Activated CD4-positive, alpha-beta T cell treated with anti-CD3 and anti-CD28 coated beads, Interleukin-2, amount 10 ng/mL, durations not matched to agents 24 days and 14 days (primary cell): ENCODE measurements at places on chromosomes 1 and 21. TPM values are rescaled to one million over a fixed set of nuclear protein-coding genes. Genes with fewer than 3 reads are reported as not detected.

DNA sequence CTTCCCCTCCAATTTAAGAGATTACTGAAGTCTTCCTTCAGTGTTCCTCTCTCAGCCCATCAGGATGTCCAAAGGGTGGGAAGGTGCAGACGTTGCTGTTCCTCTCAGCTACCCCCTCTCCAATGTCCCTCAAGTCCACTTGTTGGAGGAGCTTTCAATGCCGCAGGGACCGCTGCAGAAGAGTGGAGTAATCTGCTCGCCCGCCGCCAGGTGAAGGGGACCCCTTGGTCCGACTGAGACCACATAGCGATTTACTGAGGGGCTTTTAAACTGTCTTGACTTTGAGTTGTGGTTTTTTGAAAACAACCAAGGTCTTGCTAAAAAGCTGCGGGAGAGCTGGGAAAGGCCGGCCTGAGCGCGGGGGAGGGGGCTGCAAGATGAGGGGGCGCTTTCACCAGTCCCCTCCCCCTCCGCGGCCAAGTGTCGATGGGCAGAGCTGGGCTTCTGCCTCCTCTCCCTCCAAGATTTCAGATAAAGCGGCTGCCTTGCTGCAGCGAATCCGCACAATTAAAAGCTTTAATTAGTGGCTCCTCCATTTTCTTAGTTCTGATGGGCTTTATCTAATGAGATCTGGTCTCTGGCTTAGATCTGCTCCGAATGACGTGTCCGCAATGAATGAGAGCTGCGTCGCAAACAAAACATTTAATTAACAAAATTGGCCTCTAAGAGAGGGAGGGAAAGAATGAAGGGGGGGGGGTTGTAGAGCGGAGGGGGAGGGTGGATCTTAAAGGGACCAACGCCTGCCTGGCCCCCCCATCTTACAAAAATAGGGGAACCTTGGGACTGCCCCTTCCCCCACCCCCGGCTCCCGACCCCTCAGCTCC lies 5.9 kb downstream of the LMO4 start:
- H3K27ac ChIP-seq = peak overlapping the region; percentile 88
- peaks cover 56% of the 10 kb centered on the region for H3K4me1 ChIP-seq
- no peaks in the 10 kb centered on the region for H3K27me3 ChIP-seq
- DNase-seq = peak; percentile 65
- H3K4me3 ChIP-seq = peak overlapping the region; percentile 89

Gene KRTAP19-1
- total RNA-seq = not detected in 2 replicates

Gene ZNF648
- total RNA-seq = not detected in 2 replicates

DNA sequence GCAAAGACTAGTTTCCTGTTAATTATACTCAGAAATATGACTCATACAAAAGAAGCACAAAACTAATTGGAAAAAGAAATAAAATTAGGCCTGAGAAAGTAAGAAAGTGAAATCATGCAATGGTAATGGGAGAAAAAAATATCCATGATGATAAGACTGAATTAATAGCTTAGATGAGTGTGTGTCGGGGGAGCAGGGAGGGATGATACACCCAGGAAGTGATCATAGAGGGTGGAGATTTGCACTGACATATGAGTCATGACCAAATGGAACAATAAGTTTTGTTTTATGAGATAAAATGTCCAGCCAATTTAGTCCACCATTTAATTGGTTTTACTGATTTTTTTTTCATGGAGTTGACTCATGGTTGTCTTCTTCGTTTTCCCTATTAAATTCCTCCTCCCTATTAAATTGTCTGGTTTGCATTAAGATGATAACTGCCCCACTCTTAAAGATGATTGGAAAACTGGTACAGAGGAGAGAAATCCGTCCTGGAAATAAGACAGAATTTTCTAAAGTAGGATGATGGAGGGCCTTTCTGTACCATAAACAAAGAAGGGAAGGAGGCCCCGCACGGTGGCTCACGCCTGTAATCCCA lies 111.7 kb upstream of the KCNJ6 start:
- no peaks in the 10 kb centered on the region for H3K36me3 ChIP-seq
- H3K27ac ChIP-seq = no peak overlapping the region
- no peaks in the 10 kb centered on the region for H3K27me3 ChIP-seq
- peaks cover 2% of the 10 kb centered on the region for H3K4me1 ChIP-seq

- H3K27ac ChIP-seq = peak overlapping the region; percentile 93
- H3K27me3 ChIP-seq = no peaks in the 10 kb centered on the region
- H3K4me1 ChIP-seq = peaks cover 39% of the 10 kb centered on the region
- DNase-seq = no peak
Observed at GRCh38 chr21:25420831-25421230, 186.4 kb downstream of the MRPL39 start.

GRCh38 chr1:234961456-234962339 lies 166.9 kb downstream of the TOMM20 start:
- DNase-seq = peak; percentile 70
- no peaks in the 10 kb centered on the region for H3K27me3 ChIP-seq
- H3K4me1 ChIP-seq = peaks cover 83% of the 10 kb centered on the region
- H3K36me3 ChIP-seq = peaks cover 7% of the 10 kb centered on the region
- peak overlapping the region; percentile 79 for H3K4me3 ChIP-seq

GRCh38 chr1:4379451-4380175 lies 274.8 kb upstream of the AJAP1 start:
- H3K4me3 ChIP-seq = peak overlapping the region; percentile 25
- DNase-seq = peak; percentile 79
- no peaks in the 10 kb centered on the region for H3K36me3 ChIP-seq
- H3K27ac ChIP-seq = peak overlapping the region; percentile 55
- no peaks in the 10 kb centered on the region for H3K27me3 ChIP-seq

Gene PGBD2
- total RNA-seq = 7.4 and 7.6 TPM in 2 replicates

- no peak overlapping the region for H3K27ac ChIP-seq
- H3K27me3 ChIP-seq = no peaks in the 10 kb centered on the region
- H3K36me3 ChIP-seq = no peaks in the 10 kb centered on the region
Observed at GRCh38 chr1:223337174-223337869, 26.7 kb downstream of the SUSD4 start.

Gene SHE
- not detected in 2 replicates for total RNA-seq

- H3K4me1 ChIP-seq = peaks cover 7% of the 10 kb centered on the region
- no peak overlapping the region for H3K27ac ChIP-seq
- no peak overlapping the region for H3K4me3 ChIP-seq
- DNase-seq = no peak
Observed at GRCh38 chr1:226327761-226328162, 18.8 kb upstream of the LIN9 start.

Gene CYP4B1
- total RNA-seq = not detected in 2 replicates

GRCh38 chr1:33152685-33153432 lies 29.0 kb downstream of the TRIM62 start:
- no peaks in the 10 kb centered on the region for H3K27me3 ChIP-seq
- no peak for DNase-seq
- H3K36me3 ChIP-seq = no peaks in the 10 kb centered on the region
- H3K4me3 ChIP-seq = no peak overlapping the region

DNA sequence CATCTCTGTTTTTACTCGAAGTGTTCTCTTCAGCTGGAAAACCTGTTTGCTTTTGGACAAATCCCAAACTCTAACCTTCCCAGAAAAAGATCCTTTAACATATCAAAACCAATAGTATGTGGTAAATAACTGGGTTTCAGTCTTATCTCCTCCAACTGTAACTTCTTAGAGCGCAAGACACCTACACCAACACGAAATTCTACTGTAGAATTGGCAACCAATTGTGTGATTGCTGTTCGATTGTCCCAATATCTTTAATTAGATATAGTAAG lies 5.8 kb upstream of the MPZL1 start:
- peaks cover 61% of the 10 kb centered on the region for H3K4me1 ChIP-seq
- DNase-seq = no peak
- peaks cover 13% of the 10 kb centered on the region for H3K27me3 ChIP-seq
- H3K27ac ChIP-seq = peak overlapping the region; percentile 98
- H3K4me3 ChIP-seq = peak overlapping the region; percentile 96
- peaks cover 3% of the 10 kb centered on the region for H3K36me3 ChIP-seq
